ENCODE measurements at places on chromosomes 12 and 14. TPM values are rescaled to one million over a fixed set of nuclear protein-coding genes. Genes with fewer than 3 reads are reported as not detected.
A peak's percentile ranks its signal among the peaks of the same experiment; 100 is the strongest.

Gene NTS
- 2.3 TPM for total RNA-seq

Gene MYF6
- total RNA-seq, result not detected

Gene NCKAP5L
- 64.3 TPM for total RNA-seq

GRCh38 chr12:55996201-55996714 lies 818 bp upstream of the SUOX start:
- H3K36me3 ChIP-seq, result no peaks in the 10 kb centered on the region
- H3K27me3 ChIP-seq, result no peaks in the 10 kb centered on the region
- DNase-seq, result peak; percentile 50
- H3K4me3 ChIP-seq, result peak overlapping the region; percentile 96
- H3K4me1 ChIP-seq, result no peaks in the 10 kb centered on the region

DNA sequence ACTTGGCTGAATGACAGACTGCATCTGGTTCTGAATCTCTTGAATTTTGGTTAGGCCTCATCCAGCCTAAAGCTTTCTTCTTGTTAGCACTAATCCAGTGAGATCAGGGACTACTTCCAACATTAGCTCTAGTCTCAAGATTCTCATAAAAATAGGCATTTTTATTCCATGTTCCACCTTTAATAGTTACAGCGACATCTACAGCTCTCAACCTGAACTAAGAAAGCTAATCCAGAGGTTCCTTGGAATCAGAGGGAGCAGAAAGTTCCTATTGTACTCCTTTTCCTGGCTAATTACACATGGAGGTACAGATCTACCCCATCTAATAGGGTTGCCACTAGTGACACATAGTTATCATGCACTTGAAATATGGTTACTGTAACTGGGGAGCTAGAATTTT lies 391.9 kb downstream of the RMST start:
- peaks cover 2% of the 10 kb centered on the region for H3K27me3 ChIP-seq
- no peak for DNase-seq
- H3K27ac ChIP-seq, result no peak overlapping the region
- H3K4me3 ChIP-seq, result no peak overlapping the region

DNA sequence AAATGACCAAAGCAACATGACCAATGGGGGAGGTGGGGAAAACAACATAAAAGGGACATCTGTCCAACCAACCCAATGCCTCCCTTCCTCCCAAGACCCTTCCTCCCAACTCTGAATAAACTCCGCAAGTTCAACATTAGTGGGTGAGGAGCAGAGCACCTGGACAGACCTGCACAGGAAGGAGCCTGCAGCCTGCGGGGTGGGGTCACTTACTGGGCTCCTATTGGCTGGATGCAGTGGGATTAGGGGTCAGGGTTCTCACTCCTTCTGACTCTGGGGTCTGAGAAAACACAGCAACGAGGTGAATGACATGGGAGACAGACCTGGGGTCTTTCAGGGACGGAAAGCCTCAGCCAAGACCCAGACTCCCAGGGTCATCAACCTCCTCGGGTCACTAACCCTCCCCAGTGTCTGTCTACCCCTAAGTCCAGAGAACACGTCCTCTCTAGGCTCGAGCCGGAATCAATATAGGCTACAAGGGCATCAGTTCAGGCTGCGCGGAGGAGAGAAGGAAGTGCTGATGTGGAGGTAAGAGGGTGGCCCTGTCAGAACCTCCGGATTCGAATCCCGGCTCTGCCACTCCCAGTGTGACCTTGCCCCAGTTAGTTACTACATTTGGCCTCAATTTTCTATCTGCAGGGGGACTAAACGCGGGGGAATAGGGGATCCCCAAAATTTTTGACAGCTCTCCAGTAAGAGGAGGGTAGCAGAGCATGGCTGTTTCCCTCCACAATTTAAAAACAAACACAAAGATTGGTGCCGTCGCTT lies 860 bp downstream of the NDRG2 start:
- H3K27ac ChIP-seq, result no peak overlapping the region
- H3K27me3 ChIP-seq, result peaks cover 5% of the 10 kb centered on the region
- peaks cover 4% of the 10 kb centered on the region for H3K36me3 ChIP-seq
- peak; percentile 24 for DNase-seq
- H3K4me1 ChIP-seq, result peaks cover 4% of the 10 kb centered on the region

- peaks cover 5% of the 10 kb centered on the region for H3K36me3 ChIP-seq
- peaks cover 3% of the 10 kb centered on the region for H3K4me1 ChIP-seq
- no peak overlapping the region for H3K27ac ChIP-seq
- no peak for DNase-seq
- no peak overlapping the region for H3K4me3 ChIP-seq
- peaks cover 9% of the 10 kb centered on the region for H3K27me3 ChIP-seq
These were observed 123.1 kb upstream of the PARP11 start for GRCh38 chr12:3996322-3996721.

- DNase-seq, result no peak
- H3K4me3 ChIP-seq, result no peak overlapping the region
- H3K4me1 ChIP-seq, result peaks cover 7% of the 10 kb centered on the region
These were observed 45.6 kb downstream of the MDM2 start for GRCh38 chr12:68853396-68854077.

- no peak overlapping the region for H3K27ac ChIP-seq
- H3K4me1 ChIP-seq, result no peaks in the 10 kb centered on the region
- no peaks in the 10 kb centered on the region for H3K27me3 ChIP-seq
- H3K4me3 ChIP-seq, result no peak overlapping the region
These were observed 90.1 kb downstream of the SLC6A15 start for GRCh38 chr12:84822525-84822924.

- no peaks in the 10 kb centered on the region for H3K4me1 ChIP-seq
- peaks cover 6% of the 10 kb centered on the region for H3K36me3 ChIP-seq
- DNase-seq, result no peak
- no peak overlapping the region for H3K4me3 ChIP-seq
These were observed 63.4 kb downstream of the LMO3 start for GRCh38 chr12:16542586-16542985.

- H3K27ac ChIP-seq, result no peak overlapping the region
- H3K27me3 ChIP-seq, result peaks cover 2% of the 10 kb centered on the region
- no peak for DNase-seq
- H3K4me3 ChIP-seq, result no peak overlapping the region
- H3K4me1 ChIP-seq, result peaks cover 7% of the 10 kb centered on the region
These were observed 9.4 kb upstream of the KCNH3 start for GRCh38 chr12:49529414-49529813.

DNA sequence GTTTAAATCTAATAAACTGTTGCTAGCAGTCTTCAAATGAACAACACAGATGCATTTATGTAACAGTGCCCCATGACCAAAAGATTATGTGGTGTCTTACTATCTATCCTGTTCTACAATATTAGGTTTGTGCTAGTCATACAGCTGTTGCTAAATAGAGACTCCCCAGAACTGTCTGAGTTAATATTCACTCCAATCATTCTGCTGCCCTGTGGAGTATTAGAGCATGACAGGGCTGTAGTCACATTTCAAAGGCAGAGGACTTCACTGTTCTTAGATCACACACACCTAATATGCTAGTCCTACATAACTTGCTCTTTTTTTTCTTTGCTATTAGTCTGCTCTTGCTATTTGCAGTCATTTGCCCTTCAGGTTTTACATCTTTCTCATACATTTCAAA lies 157.6 kb upstream of the MDGA2 start:
- H3K27ac ChIP-seq, result no peak overlapping the region
- H3K36me3 ChIP-seq, result no peaks in the 10 kb centered on the region
- H3K27me3 ChIP-seq, result no peaks in the 10 kb centered on the region
- DNase-seq, result no peak
- no peak overlapping the region for H3K4me3 ChIP-seq

DNA sequence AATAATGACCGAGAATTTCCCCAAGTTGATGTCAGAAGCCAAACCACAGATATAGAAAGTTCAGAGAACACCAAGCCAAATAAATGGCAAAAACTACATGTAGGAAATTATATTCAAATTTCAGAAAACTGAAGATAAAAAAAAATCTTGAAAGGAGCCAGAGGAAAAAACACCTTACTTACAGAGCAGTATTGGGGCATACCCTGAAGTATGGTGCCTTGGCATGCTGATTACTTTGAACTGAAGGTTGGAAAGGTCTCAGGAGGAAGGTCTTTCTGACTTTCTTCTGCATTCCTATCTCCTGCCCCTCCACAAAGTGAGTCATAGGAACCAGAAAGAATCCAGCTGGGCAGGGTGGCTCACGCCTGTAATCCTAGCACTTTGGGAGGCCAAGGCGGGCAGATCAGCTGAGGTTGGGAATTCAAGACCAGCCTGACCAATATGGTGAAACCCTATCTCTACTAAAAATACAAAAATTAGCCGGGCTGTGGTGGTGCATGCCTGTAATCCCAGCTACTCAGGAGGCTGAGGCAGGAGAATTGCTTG lies 8.8 kb upstream of the FGF6 start:
- H3K4me3 ChIP-seq, result no peak overlapping the region
- H3K4me1 ChIP-seq, result peaks cover 8% of the 10 kb centered on the region
- H3K27ac ChIP-seq, result no peak overlapping the region

- H3K4me1 ChIP-seq, result peaks cover 24% of the 10 kb centered on the region
- H3K27ac ChIP-seq, result no peak overlapping the region
- no peaks in the 10 kb centered on the region for H3K36me3 ChIP-seq
- no peak overlapping the region for H3K4me3 ChIP-seq
- H3K27me3 ChIP-seq, result no peaks in the 10 kb centered on the region
These were observed 398.8 kb upstream of the RGS6 start for GRCh38 chr14:71533390-71533789.

DNA sequence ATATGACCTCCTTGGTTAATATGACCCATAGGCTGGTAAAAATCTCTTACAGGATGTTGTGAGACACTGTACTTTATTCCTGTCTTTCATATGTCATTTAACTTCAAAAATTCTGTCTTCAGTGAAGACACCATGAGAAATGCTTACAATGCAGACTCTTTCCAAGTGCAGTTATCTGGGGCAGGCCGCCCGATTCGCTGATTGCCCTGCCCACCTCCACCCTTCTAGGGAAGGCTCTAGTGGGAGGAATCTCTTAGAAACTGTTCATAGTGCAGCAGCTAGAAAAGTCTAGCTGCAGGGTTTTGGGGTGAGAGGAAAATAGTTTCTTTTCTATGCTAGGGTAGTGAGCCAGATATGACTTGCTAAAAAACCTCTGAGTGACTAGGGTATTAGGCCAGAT lies 15.0 kb upstream of the CIPC start:
- H3K4me1 ChIP-seq, result peaks cover 14% of the 10 kb centered on the region
- H3K4me3 ChIP-seq, result no peak overlapping the region
- H3K36me3 ChIP-seq, result peaks cover 8% of the 10 kb centered on the region

DNA sequence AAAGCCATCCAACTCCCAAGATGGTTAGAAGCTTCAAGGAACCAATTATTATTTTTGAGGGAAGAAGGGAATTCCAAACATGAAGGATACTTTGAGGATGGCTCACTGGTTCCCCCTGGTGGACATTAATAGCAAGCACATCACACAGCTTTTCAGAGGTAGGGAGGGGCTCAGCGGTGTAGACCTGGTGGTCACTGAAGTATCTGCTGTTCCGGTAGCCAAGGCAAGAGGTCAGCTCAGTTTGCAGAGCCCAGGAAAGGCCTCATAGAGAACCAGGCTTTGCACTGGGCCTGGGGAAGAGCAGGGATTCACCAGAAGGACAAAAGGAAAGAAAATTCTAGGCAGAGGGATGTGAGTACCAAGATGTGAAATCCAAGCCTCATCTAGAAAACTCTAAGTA lies 118.7 kb downstream of the KSR2 start:
- peaks cover 4% of the 10 kb centered on the region for H3K4me1 ChIP-seq
- peak; percentile 41 for DNase-seq
- H3K27me3 ChIP-seq, result peaks cover 5% of the 10 kb centered on the region
- no peak overlapping the region for H3K4me3 ChIP-seq

- H3K27me3 ChIP-seq, result peaks cover 12% of the 10 kb centered on the region
- peak; percentile 84 for DNase-seq
- H3K36me3 ChIP-seq, result no peaks in the 10 kb centered on the region
- peaks cover 60% of the 10 kb centered on the region for H3K4me1 ChIP-seq
- H3K27ac ChIP-seq, result peak overlapping the region; percentile 96
- H3K4me3 ChIP-seq, result peak overlapping the region; percentile 88
These were observed 55.7 kb downstream of the SSH1 start for GRCh38 chr12:108801736-108802100.

GRCh38 chr12:2845280-2845679 lies 10.4 kb upstream of the NRIP2 start:
- H3K27ac ChIP-seq, result no peak overlapping the region
- H3K36me3 ChIP-seq, result no peaks in the 10 kb centered on the region
- H3K4me1 ChIP-seq, result peaks cover 4% of the 10 kb centered on the region
- no peak for DNase-seq
- no peak overlapping the region for H3K4me3 ChIP-seq
- peaks cover 2% of the 10 kb centered on the region for H3K27me3 ChIP-seq

- H3K4me1 ChIP-seq, result peaks cover 27% of the 10 kb centered on the region
- H3K27me3 ChIP-seq, result peaks cover 2% of the 10 kb centered on the region
- DNase-seq, result no peak
These were observed 616.3 kb downstream of the LRFN5 start for GRCh38 chr14:42222924-42223471.

GRCh38 chr12:67331123-67331522 lies 62.0 kb downstream of the CAND1 start:
- DNase-seq, result no peak
- no peaks in the 10 kb centered on the region for H3K27me3 ChIP-seq
- H3K4me3 ChIP-seq, result no peak overlapping the region
- no peaks in the 10 kb centered on the region for H3K36me3 ChIP-seq
- H3K4me1 ChIP-seq, result peaks cover 8% of the 10 kb centered on the region
